ENCODE measurements at places on chromosomes 4 and X.
A peak's percentile ranks its signal among the peaks of the same experiment; 100 is the strongest.

- no peak for DNase-seq
Observed at GRCh38 chr4:20430259-20430941, 178.7 kb downstream of the SLIT2 start.

DNA sequence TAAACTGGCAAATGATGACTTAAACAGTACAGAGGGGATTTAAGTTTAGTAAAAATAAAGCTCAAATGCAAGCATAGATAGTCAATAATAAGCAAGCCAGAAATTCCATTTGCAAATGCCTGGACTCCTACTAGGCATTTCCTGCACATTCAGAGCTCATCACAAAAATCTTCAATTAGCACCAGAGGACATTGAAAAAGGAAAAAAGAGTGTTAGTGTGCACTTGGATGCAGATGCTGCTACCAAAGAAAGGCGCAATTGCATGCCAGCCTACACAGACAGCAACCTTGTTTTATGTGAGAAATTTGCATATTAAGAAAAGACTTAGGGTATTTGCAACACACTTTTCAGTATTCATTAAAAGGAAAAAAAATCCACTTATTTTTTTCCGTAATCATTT is 282.1 kb downstream of the GRIA2 start:
- no peak for DNase-seq

DNA sequence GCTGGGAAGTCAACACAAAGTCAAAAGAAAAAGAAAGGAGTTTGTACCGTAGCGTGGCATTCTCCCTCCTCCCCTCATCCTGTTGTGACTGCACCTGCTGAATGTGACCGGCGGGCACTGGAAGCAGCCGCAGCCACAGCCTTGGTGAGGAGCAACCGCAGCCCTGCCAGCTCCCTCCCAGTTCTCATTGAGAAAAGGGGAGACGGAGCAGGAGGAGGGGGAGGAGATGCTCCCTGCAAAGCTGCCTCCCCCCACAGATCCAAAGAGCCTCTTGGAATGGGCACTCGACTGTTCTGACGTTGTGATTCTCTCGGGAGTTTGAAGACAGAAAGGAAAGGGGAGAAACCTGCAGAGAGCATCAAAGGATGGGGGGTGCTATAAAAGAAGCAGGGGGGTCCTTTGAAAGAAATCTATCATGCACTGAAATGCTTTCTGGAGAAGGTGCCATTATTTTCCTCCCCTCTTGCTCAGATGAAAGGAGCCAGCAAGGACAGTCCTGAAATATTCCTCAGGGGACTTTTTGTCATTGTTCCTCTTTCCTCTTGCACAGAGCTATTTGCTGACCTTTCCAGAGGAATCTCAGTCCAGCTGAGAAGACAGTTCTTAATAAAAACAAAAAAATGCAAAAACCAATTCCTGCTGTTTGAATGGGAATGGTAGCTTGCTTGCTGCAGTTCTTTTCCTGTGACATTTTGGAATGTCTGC is 429.7 kb downstream of the MAPK10 start:
- peak; percentile 9 for DNase-seq

DNA sequence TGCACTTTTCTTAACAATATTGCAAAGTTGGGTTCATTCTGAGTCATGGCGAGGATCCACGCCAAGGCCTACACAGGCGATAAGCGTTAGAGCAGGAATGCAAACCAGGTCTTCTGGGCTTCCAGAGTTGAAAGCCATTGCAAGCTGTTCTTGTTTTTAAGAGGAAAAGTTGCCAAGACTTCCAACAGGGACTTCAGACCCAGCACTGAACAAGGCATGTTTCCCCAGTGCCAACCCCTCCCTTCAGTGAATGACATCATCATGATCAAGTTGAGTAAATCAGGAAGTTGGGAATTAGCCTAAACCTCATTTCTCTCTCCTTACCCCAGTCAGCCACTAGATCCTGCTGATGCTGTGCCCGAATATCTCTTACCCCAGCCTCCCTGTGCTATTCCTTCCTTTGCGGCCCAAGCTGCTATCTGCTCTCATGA is 355.1 kb downstream of the HS3ST1 start:
- DNase-seq = no peak

DNA sequence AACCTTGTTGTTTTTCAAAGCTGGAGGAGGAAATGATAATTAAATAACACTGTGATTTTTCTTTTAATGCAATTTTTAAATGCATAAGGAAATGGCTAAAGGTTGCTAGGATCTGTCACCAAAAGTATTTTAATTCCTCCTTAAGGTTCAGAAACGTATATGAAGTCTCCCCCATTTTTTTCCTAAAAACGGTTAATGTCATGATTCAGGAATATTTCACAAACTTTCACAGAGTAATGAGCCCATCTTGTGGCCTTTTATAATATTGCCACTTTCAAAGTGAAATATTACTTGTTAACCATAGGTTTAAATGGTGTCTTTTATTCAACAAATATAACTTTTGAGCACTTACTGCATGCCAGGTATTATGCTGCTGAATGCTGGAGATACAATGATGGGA is 99.5 kb upstream of the USP38 start:
- no peak for DNase-seq

DNA sequence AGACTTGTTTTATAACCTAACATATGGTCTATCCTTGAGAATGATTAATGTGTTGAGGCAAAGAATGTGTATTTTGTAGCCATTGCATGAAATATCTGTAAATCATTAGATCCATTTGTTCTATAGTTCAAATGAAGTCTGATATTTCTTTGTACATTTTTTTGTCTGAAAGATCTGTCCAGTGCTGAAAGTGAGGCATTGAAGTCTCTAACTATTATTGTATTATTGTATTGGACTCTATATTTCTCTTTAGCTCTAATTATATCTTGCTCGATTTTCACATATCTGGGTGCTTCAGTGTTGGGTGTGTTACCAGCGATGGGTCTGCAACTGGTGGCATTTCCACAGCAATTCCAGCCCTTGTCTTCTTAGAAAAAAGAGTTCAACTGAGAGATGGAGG is 76.0 kb downstream of the PBDC1 start:
- no peak for DNase-seq

GRCh38 chr4:5785806-5786680 is 75.0 kb downstream of the EVC start:
- no peak for DNase-seq

- no peak for DNase-seq
Observed at GRCh38 chr4:30436394-30436793, 283.8 kb upstream of the PCDH7 start.

GRCh38 chr4:126969360-126970235 is 663.2 kb upstream of the INTU start:
- DNase-seq = no peak

DNA sequence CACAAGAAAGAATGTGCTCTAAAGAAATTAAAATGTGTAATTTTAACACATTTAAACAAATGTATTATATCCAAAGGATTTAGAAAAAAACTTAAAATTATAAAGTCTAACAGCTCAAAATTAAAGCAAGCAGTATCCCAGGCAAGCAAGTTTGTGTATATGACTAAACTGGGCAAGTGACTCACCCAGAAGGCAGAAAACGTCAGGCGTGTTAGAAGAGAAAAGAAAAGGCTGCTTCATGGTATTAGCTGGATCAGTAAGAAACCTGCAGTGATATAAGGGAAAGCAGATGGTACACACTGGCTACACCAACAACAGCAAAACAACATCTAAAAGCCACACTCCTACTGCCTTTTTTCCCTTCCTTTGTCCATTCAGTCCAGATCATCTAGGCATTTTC is 250.6 kb upstream of the NDST3 start:
- DNase-seq = no peak

DNA sequence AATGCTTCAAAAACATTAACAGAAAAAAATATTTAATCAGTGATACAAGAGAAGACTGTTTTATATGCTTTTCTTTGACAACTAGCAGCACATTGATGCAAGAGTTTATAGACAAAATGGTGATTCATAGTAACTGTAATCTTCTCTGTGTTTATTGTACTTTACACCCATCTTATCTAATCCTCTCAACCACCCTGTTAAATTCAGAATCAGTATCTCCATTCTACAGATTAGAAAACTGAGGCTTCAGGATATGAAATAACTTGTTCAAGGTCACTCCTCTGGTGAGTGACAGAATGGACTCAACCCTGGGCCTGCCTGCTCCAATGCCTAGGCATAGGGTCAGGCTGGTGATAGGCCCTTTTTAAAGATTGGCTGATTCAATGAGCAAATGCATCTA is 26.1 kb upstream of the TMEM184C start:
- no peak for DNase-seq

DNA sequence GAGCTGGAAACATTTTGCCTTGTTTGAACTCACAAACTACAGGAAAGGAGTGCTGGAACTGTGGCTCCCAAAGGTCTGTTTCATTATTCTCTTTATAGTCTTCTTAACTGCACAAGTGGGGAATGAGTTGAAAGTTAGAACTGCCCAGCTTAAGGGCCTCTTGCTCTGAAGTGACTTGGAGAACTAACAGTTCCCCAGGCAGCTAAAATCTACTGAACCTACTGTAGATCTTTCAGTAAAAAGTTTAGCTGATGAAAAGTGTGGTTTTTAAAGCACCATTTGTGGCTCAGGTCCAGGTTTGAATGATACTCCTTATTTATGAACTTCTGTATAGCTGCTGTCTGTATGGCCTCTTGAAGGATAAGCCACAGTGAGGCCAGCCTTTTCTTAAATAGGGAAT is 353.8 kb downstream of the MAPK10 start:
- no peak for DNase-seq

- no peak for DNase-seq
Observed at GRCh38 chr4:35649778-35650177, 594.5 kb downstream of the ARAP2 start.

GRCh38 chrX:155144926-155145325 is 71.3 kb upstream of the VBP1 start:
- DNase-seq = no peak

DNA sequence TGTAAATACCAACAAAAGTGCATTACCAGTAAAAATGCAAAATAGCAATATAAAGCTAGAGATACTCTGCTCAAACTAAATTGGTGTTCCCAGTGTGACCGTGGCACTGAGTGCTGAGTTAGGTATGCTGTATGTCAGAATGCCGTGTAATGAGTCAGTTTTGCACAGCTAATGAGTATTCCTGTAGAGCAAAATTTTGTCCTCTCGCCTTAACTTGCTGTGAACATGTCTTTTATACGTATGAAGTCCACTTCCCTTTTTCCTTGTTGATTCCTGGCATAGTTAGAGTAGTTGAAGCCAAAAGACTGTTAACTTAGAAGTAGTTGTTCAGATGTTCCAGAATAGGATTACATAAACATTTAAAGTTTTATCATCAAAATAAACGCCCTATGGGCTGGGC is 11.5 kb downstream of the DCLK2 start:
- DNase-seq = no peak

DNA sequence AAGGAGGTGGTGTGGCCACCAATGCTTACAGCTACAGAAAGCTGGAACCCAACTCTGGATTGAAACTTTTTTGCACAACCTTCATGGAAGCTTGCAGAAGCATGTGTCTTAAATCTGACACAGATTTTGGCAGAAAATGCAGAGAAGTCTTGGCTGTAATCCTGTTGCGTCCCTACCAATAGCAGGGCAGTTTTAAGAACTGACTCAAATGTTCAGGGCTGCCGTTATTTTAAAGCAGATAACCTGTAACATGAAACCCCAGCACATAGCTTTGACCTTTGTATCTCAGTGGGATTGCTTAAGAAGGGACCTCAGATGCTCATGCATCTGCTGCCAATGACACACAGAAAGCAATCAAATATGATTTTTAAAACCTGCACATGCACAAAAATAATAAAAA is at the start of gene VEGFD:
TSS of gene VEGFD (minus strand) at position 110 of the 400 bp plus-strand sequence. CDS start 467 bp downstream, outside the sequence.
- DNase-seq = no peak

GRCh38 chrX:115047715-115048114 is 30.3 kb upstream of the IL13RA2 start:
- DNase-seq = no peak

- DNase-seq = peak; percentile 16
Observed at GRCh38 chr4:1746265-1746691, 25.0 kb downstream of the TACC3 start.

DNA sequence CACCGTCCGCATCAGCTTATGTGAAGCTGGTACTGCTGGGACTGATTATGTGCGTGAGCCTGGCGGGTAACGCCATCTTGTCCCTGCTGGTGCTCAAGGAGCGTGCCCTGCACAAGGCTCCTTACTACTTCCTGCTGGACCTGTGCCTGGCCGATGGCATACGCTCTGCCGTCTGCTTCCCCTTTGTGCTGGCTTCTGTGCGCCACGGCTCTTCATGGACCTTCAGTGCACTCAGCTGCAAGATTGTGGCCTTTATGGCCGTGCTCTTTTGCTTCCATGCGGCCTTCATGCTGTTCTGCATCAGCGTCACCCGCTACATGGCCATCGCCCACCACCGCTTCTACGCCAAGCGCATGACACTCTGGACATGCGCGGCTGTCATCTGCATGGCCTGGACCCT is 5.5 kb upstream of the TSPYL2 start:
- no peak for DNase-seq

- DNase-seq = peak; percentile 12
Observed at GRCh38 chr4:16205298-16206164, 20.7 kb downstream of the TAPT1 start.

- DNase-seq = no peak
Observed at GRCh38 chrX:11611965-11612364, 53.8 kb downstream of the ARHGAP6 start.

DNA sequence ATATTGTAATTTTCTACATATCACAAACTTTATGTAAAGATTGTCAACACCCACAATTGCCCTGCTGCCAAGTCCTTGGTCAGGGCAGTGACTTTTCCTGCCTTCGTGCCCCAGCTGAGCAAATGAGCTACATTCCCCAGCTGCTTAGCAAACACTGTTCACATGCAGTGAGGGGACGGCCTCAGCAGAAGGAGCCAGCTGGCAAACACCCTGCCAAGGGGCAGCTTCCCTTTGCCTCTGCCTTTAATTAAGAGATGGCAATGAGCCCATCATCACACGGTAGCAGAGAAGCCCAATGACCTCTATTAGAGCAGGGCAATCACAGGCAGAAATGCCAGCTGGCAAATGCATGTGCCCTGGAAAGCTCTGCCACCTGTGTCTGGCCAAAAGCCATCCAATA is 253.4 kb downstream of the EPHA5 start:
- DNase-seq = peak; percentile 91

DNA sequence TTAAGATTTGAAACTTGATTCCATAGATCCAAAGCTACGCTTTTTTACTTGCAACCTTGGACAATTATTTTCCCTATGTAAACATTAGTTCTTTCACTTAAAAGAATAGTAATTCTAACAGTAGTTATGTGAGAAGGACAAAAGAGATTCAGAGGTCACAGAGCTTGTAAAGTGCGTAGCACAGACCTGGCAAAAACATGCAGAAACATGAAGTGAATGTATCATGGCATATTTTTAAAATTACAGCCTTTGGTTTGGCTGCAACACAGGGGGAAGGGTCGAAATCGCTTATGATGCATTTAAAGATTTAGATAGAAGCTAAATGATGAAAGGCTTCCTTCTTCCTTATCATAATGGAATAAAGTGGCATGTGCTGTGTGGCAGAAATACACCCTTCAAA is 1068.8 kb downstream of the ARAP2 start:
- no peak for DNase-seq

DNA sequence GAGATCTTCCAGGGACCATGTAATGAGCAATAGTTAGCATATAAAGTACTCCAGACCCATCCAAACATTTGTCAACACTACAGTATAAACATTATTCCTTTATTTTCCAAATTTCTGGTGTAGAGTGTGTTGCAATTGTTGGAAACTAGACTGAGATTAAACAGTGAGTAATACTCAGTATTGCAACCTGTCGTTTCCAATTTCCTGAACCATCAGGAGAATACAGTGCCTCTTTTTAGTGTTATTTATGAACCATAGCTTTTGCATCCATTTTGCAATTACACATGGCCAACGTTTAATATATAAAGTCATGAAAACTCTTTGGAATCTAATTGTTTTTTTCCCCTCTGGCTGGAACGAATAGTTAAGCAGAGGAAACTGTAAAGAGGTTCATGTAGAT is 58.3 kb upstream of the DHRSX start:
- no peak for DNase-seq
